ENCODE measurements at places on chromosomes 3 and 15.

- DNase-seq: no peak
These were observed 51.9 kb downstream of the EPHB1 start for GRCh38 chr3:134846911-134847317.

DNA sequence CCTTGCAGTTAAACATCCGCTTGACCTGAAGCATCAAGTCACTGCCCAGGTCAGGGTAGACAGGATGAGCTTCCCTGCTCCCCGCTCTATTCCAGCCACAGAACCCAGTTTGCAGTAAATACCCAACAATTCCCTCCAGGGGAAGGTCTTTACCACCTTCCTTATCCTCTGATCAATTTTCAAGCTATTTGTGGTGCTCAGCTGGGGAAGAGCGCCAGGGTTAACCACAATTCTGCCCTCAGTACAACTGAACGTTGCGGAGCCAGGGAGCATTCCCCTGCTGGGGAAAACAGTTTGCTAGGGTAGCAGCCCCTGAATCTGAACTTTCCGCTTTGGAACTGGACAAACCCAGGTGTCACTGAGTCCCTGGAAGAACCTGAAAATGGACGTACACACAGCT is 28.5 kb downstream of the RBPMS2 start:
- no peak for DNase-seq

- DNase-seq: no peak
These were observed 34.9 kb downstream of the MECOM start for GRCh38 chr3:169628567-169628966.

GRCh38 chr3:150309257-150309542 is 98.9 kb upstream of the TSC22D2 start:
- DNase-seq: no peak

GRCh38 chr15:34336231-34336990 is 1.2 kb downstream of the SLC12A6 start:
- no peak for DNase-seq

Data from SIG-M5 (cell line).